Choroid plexus epithelial cell (primary cell): ENCODE measurements at places on chromosomes 1 and 21.

GRCh38 chr1:39720094-39720999 is 18.3 kb upstream of the PPIE start:
- DNase-seq = peak; percentile 82

GRCh38 chr1:81662913-81663526 is 137.7 kb upstream of the ADGRL2 start:
- no peak for DNase-seq

DNA sequence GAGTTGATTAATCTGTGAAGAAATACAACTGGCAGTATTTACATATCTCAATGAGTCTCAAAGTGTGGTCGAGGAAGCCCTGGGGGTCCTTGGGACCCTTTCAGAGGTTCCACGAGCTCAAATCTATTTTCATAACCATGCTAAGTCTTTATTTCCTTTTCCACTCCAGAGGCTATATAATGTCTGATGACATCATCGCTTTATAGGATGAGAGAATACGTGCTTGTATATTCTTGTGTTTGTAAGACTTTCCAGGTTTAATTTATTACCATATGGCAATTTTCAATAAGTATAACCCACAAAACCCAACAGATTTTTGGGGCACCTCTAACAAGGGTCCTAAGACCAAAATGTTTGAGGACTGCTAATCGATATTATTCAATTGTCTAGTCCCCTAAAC is 1.4 kb upstream of the SLC19A2 start:
- DNase-seq = no peak

- peak; percentile 94 for DNase-seq
These were observed 7.4 kb downstream of the IRF2BP2 start for GRCh38 chr1:234602334-234603220.

DNA sequence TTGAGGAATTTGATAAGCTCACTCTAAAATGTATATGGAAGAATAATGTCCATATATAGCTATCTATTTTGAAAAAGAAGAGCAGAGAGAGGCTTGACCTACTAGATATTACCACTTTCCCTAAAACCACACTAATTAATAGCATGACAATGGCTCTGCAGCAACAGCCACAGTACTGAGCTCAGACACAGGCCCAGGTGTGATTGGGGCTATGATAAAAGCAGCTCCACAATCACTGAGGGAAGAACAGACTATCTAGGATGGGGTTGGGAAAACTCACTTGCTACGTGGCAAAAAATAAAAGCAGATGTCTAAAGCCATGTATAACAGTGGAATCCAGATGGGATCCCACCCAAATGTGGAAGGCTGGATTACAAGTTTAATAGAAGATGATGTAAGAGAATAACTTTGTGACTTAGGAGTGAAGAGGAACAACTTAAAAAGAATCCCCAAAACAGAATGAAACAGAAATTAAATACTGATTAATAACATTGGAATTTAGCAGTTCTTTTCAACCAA is 80.8 kb upstream of the RAB4A start:
- DNase-seq = no peak

DNA sequence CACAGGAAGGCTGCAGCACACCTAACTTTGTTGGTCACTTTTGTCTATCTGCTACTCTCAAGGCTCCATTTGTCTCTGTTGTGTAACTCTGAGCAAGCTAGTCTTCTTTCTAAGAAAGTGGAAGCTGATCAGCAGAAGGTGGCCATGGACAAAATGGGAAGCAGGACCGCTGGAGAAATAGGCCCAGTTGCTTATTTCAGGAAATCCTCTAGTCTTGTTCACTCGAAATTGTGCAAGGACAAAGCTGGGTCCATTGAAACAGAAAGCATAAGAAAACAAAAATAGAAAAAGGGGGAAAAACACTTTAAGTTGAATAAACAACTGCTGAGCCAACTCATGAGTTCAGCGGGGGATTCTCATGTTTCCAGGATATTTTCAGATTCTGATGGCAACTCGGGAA is 150.1 kb downstream of the PBX1 start:
- no peak for DNase-seq

GRCh38 chr1:81307786-81308185 is 492.9 kb upstream of the ADGRL2 start:
- DNase-seq = no peak

- DNase-seq = no peak
These were observed 2.8 kb downstream of the SMCP start for GRCh38 chr1:152880907-152881306.

GRCh38 chr1:2046174-2046917 is 3.9 kb upstream of the PRKCZ start:
- DNase-seq = peak; percentile 31

DNA sequence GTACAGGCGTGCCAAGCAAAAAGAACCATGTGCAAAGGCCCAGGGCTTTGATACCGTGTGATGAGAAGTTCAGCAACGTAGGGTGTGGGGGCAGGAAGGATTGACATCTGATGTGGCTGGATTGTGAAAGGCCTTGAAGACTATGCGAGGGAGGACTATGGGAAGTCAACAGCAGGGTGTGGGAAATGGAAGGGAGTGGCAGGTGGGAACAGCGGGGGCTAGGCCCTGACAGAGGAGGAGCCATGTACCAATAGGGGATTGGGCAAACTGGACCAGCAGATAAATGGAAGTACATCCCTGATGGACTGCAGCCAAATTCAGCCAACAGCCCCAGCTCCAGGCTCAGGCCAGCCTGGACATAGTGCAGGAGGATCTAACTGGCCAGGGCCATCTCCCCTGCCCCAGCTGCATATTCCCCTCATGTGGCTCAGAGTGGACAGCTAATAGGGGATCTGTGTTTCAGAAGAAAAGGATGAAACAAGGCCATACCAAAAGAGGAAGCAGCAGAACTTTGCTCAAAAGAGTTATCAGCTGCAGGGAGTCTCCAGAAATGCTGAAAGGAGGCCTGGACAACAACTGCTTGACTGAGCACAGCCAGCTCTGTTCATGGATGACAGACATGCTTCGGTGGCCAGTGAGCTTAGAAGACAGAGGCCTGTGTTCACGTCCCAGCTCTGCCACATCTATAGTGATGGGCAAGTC is 140.2 kb upstream of the SGIP1 start:
- no peak for DNase-seq
